Glutamatergic neuron (in vitro differentiated cells): ENCODE measurements at places on chromosomes 6 and 20. TPM values are rescaled to one million over a fixed set of nuclear protein-coding genes. Genes with fewer than 3 reads are reported as not detected.

The TTK gene
- total RNA-seq = 6.3 TPM

The TLDC2 gene
- total RNA-seq = not detected

The FERMT1 gene
- total RNA-seq = 0.29 TPM

The RNF182 gene
- 1.8 TPM for total RNA-seq

The NT5E gene
- total RNA-seq = 0.29 TPM

The TFAP2C gene
- total RNA-seq = 35.3 TPM

The SLC13A3 gene
- total RNA-seq = 5.8 TPM

The GGTLC1 gene
- total RNA-seq = not detected

The TUBB1 gene
- not detected for total RNA-seq

The CNBD2 gene
- 4.7 TPM for total RNA-seq

The CD109 gene
- 0.49 TPM for total RNA-seq

The ACTL10 gene
- total RNA-seq = 1.0 TPM

The CDH4 gene
- total RNA-seq = 1.2 TPM

GRCh38 chr6:23927935-23928334 lies 198.1 kb upstream of the NRSN1 start:
- H3K27ac ChIP-seq = no peak overlapping the region
- no peak overlapping the region for H3K4me3 ChIP-seq
- H3K36me3 ChIP-seq = no peaks in the 10 kb centered on the region

GRCh38 chr20:44219170-44219730 lies 8.7 kb upstream of the OSER1 start:
- H3K4me3 ChIP-seq = no peak overlapping the region
- peaks cover 7% of the 10 kb centered on the region for H3K4me1 ChIP-seq
- H3K27ac ChIP-seq = no peak overlapping the region
- no peak for DNase-seq

GRCh38 chr20:18009116-18009515 lies 40.3 kb downstream of the MGME1 start:
- H3K4me3 ChIP-seq = no peak overlapping the region
- peaks cover 7% of the 10 kb centered on the region for H3K27me3 ChIP-seq
- H3K4me1 ChIP-seq = peaks cover 2% of the 10 kb centered on the region
- H3K27ac ChIP-seq = peak overlapping the region; percentile 85
- DNase-seq = no peak

- no peak overlapping the region for H3K4me3 ChIP-seq
- no peaks in the 10 kb centered on the region for H3K4me1 ChIP-seq
- H3K36me3 ChIP-seq = no peaks in the 10 kb centered on the region
- H3K27ac ChIP-seq = no peak overlapping the region
Observed at GRCh38 chr6:127177923-127178231, 59.4 kb downstream of the RSPO3 start.

DNA sequence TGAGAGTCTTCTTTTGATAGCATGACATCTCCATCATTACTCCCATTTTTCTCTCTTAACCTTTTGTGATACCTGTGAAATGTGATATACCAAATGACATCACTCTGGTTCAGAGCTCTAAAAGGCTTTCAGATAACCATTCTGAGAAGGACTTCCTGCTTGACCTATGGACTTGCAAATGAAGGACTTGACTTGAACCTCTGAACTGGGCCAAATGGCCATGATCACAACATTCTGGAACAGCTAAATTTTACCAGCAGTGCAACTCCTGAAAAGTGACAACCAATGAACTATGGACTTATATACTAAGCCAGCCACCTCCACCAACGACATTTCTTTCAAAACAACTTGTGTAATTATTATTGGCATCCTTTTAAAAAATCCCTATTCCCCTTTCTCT lies 1085.8 kb upstream of the CITED2 start:
- no peak for DNase-seq
- H3K4me1 ChIP-seq = no peaks in the 10 kb centered on the region
- no peak overlapping the region for H3K4me3 ChIP-seq
- H3K27me3 ChIP-seq = no peaks in the 10 kb centered on the region
- no peaks in the 10 kb centered on the region for H3K36me3 ChIP-seq
- no peak overlapping the region for H3K27ac ChIP-seq

DNA sequence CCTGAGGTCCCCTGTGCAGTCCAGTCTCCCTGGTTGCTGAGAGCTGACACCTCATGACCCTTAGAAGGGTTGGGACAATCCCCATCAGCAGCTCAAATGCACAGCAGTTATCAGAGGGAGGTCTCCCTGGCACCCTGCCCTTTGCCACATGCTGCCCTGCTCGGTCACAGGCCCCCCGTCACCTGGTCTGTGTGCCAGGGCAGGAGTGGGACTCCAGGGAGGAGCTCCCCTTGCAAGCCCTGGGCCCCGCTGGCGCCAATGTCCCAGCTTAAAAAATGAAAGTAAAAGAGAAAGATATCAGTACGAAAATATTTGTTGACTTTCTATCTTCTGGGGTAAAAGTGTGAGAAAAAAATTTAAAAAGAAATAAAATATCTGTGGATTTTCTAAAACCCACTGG lies 68.1 kb upstream of the SLC22A16 start:
- peaks cover 11% of the 10 kb centered on the region for H3K36me3 ChIP-seq
- no peak for DNase-seq
- peaks cover 3% of the 10 kb centered on the region for H3K4me1 ChIP-seq
- no peaks in the 10 kb centered on the region for H3K27me3 ChIP-seq
- H3K4me3 ChIP-seq = no peak overlapping the region
- no peak overlapping the region for H3K27ac ChIP-seq

- peak overlapping the region; percentile 88 for H3K27ac ChIP-seq
- no peaks in the 10 kb centered on the region for H3K36me3 ChIP-seq
- peaks cover 48% of the 10 kb centered on the region for H3K4me1 ChIP-seq
- H3K27me3 ChIP-seq = peaks cover 7% of the 10 kb centered on the region
- H3K4me3 ChIP-seq = no peak overlapping the region
Observed at GRCh38 chr6:166541876-166542579, 44.5 kb downstream of the RAMACL start.

DNA sequence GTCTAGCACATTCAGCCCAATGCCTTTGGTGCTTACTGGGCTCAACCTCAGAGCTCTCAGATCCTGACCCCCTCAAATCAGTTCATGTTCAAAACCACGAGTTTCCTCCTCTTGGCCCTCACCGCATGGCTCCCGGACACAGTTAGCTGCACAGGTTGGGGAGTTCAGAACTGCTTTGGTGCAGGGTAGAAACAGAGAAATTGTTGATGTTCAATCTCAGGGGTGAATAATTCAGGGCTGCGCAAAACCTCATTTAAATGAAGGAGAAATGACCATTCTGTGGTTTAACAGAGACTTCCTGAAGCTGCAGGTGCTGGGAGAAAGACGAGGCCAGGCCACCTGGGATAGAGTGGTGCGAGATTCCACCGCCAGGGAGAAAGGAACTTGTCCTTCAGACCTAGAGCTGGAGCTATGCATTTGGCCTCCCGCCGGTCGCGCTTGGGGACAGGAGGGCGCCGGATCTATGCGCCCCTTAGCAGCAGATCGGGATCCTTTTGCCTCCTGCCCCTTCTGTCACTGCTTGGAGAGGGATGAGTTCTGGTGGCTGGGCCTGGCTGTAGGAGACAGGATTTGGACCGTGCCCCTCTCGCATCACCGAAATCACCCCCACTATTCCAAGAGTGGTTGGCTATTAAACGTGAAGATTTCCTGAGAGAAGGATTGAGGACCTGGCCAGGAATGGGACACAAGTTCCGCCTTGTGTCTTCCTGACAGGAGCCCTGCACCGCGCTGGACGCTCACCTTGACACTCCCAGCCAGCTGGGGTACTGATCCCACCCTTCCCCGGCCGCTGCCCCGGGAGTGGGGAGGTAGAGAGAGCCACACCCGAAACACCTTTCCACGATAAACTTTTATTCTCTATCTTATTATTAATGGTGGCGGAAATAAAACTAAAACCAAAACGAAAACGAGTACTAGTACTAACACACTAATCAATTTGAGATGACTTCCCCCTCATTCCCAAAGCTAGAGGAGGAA lies 767 bp upstream of the PAX1 start:
- no peaks in the 10 kb centered on the region for H3K36me3 ChIP-seq
- DNase-seq = no peak
- H3K4me3 ChIP-seq = peak overlapping the region; percentile 38
- H3K4me1 ChIP-seq = peaks cover 3% of the 10 kb centered on the region
- peaks cover 51% of the 10 kb centered on the region for H3K27me3 ChIP-seq
- no peak overlapping the region for H3K27ac ChIP-seq

- no peaks in the 10 kb centered on the region for H3K4me1 ChIP-seq
- no peak overlapping the region for H3K27ac ChIP-seq
- no peak for DNase-seq
- no peak overlapping the region for H3K4me3 ChIP-seq
- H3K36me3 ChIP-seq = no peaks in the 10 kb centered on the region
- H3K27me3 ChIP-seq = peaks cover 3% of the 10 kb centered on the region
Observed at GRCh38 chr20:38243709-38244020, 16.9 kb downstream of the KIAA1755 start.

GRCh38 chr20:58942549-58942948 lies 38.5 kb upstream of the NELFCD start:
- H3K27me3 ChIP-seq = no peaks in the 10 kb centered on the region
- no peak overlapping the region for H3K4me3 ChIP-seq
- DNase-seq = no peak
- H3K4me1 ChIP-seq = no peaks in the 10 kb centered on the region
- H3K27ac ChIP-seq = no peak overlapping the region
- no peaks in the 10 kb centered on the region for H3K36me3 ChIP-seq

GRCh38 chr20:4775322-4776078 lies 53.8 kb downstream of the PRND start:
- no peaks in the 10 kb centered on the region for H3K27me3 ChIP-seq
- DNase-seq = no peak
- H3K27ac ChIP-seq = no peak overlapping the region
- no peaks in the 10 kb centered on the region for H3K4me1 ChIP-seq
- no peak overlapping the region for H3K4me3 ChIP-seq
- H3K36me3 ChIP-seq = peaks cover 11% of the 10 kb centered on the region

GRCh38 chr6:96795481-96795880 lies 41.8 kb downstream of the GPR63 start:
- H3K27me3 ChIP-seq = no peaks in the 10 kb centered on the region
- no peaks in the 10 kb centered on the region for H3K36me3 ChIP-seq
- DNase-seq = no peak
- H3K27ac ChIP-seq = no peak overlapping the region
- no peak overlapping the region for H3K4me3 ChIP-seq
- peaks cover 3% of the 10 kb centered on the region for H3K4me1 ChIP-seq

GRCh38 chr6:7237653-7238188 lies 75.3 kb downstream of the SSR1 start:
- no peaks in the 10 kb centered on the region for H3K36me3 ChIP-seq
- peaks cover 15% of the 10 kb centered on the region for H3K4me1 ChIP-seq
- no peak for DNase-seq
- H3K4me3 ChIP-seq = no peak overlapping the region

DNA sequence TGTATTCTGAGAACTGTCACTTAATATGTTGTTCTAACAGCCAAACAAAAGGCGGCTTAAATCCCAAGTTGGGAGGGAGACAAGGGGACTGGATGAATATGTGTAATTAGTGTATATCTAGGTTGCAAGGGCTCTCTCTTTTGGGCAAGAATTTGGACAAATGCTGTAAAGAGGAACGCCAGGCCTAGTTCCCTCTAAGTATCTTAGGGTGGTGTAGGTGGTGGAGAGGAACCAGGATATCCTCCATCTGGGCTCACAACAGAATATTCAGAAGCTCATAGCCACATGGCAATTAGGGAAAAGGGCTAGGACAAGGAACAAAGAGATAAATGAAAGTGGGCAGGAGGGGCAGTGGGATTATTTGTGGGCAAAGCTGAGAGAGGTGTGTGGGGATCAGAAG lies 149.5 kb downstream of the LRFN2 start:
- H3K4me1 ChIP-seq = peaks cover 7% of the 10 kb centered on the region
- H3K27me3 ChIP-seq = peaks cover 6% of the 10 kb centered on the region
- no peak overlapping the region for H3K4me3 ChIP-seq
- no peak for DNase-seq
- H3K36me3 ChIP-seq = no peaks in the 10 kb centered on the region

GRCh38 chr20:35768731-35769664 lies 2.8 kb upstream of the PHF20 start:
- peaks cover 6% of the 10 kb centered on the region for H3K36me3 ChIP-seq
- peak; percentile 69 for DNase-seq
- H3K4me1 ChIP-seq = peaks cover 24% of the 10 kb centered on the region
- peak overlapping the region; percentile 18 for H3K4me3 ChIP-seq

- H3K4me1 ChIP-seq = peaks cover 22% of the 10 kb centered on the region
- H3K4me3 ChIP-seq = peak overlapping the region; percentile 100
- H3K27me3 ChIP-seq = peaks cover 9% of the 10 kb centered on the region
Observed at GRCh38 chr6:41921712-41921998, 356 bp downstream of the BYSL start.

DNA sequence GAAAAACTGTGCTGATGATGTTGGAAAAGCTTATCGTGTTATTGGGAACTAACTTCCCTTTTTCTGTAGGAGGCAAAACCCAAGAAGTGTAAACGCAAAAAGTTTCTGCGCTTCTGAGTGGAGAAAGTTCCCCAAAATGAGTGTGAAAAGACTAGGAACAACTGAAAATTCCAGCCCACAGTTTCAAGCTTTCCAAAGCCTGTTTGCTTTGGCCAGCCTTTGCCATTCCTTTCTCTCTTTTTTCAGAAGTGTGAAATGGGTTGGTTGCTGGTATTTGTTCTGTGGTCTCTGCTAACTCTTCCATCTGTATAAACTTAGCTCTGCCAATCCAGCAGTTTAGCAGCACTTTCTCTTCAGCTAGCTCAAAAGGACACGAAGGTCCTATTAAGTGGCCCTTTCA lies 491.3 kb downstream of the MAFB start:
- H3K27me3 ChIP-seq = peaks cover 1% of the 10 kb centered on the region
- no peak overlapping the region for H3K27ac ChIP-seq
- no peak for DNase-seq
- no peaks in the 10 kb centered on the region for H3K4me1 ChIP-seq
- H3K4me3 ChIP-seq = no peak overlapping the region

DNA sequence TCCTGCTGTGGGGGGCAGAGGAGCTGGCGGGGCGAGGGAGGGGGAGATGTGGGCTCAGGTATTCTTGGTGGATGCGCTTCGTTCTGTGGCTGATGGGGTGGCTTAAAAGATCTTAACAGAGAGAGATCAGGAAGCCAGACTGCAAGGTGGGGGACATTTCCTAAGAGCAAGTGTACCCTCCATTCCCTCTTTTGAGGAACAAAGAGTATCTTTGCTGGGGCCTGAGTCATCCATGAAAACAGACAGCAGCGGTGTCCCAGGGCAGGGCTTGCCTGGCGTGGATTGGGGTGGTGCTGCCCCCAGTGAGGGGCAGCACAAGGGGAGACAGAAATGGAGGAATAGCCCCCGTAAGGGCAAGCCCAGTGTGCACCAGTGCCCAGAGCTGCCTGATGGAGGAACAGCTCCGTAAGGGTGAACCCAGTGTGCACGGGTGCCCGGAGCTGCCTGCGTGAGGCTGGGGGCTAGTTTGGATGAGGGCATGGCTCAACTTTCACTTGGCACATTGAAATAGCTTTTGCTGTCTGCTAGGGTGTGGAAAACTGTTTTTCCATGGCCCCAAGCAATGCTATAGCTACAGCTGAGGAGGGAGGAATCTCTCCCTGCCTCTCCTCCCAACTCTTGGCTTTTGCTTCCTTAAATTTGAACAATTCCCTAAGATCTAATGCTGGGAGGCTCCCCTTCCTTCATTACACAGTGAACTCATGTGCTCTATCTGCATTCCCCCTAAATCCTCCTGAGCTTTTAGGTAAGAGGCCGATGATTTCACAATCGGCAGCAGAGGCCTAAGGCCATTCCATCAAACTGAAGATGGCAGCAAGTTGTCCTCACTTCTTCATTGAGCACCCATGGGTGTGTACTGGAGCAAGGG lies 12.9 kb downstream of the MAPK13 start:
- H3K4me3 ChIP-seq = no peak overlapping the region
- peaks cover 5% of the 10 kb centered on the region for H3K27me3 ChIP-seq
- no peak overlapping the region for H3K27ac ChIP-seq
